ENCODE measurements at places on chromosomes 7 and 10.

DNA sequence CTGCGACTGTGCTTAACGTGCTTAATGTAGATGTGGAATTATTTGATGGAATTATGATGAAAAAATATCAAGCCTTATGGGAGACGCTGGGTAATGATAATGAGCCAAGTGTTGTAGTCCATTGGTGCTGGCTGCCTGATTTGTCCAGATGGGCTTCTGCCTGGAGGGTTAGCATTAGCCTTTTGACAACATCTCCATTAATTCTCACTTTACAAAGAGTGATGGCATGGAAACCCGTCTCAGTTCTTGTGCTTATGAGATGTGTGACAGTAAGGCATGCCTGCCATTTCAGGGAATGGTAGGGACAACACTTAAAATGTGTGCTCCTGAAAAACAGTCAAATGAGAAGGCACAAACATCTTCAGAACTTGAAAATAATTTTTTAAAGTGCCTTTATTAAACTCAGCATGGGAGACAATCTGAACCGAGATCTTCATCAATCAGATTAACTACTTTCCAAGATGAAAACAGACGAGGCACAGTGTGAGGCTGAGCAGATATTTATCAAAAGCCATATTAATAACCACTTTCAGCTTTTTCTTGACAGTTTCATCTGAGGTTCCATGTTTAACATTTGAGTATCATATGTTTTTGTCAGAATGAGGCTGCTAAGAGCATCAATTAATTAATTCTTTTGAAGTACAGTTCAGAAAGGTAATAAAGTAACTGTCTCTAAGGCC lies 473.1 kb downstream of the NXPH1 start:
- DNase-seq: no peak

GRCh38 chr10:110460111-110460809 lies 37.4 kb upstream of the DUSP5 start:
- DNase-seq: no peak

- DNase-seq: no peak
Observed at GRCh38 chr7:54544149-54544526, 2.0 kb downstream of the VSTM2A start.

GRCh38 chr10:34413214-34413613 lies 401.9 kb downstream of the PARD3 start:
- DNase-seq: no peak

DNA sequence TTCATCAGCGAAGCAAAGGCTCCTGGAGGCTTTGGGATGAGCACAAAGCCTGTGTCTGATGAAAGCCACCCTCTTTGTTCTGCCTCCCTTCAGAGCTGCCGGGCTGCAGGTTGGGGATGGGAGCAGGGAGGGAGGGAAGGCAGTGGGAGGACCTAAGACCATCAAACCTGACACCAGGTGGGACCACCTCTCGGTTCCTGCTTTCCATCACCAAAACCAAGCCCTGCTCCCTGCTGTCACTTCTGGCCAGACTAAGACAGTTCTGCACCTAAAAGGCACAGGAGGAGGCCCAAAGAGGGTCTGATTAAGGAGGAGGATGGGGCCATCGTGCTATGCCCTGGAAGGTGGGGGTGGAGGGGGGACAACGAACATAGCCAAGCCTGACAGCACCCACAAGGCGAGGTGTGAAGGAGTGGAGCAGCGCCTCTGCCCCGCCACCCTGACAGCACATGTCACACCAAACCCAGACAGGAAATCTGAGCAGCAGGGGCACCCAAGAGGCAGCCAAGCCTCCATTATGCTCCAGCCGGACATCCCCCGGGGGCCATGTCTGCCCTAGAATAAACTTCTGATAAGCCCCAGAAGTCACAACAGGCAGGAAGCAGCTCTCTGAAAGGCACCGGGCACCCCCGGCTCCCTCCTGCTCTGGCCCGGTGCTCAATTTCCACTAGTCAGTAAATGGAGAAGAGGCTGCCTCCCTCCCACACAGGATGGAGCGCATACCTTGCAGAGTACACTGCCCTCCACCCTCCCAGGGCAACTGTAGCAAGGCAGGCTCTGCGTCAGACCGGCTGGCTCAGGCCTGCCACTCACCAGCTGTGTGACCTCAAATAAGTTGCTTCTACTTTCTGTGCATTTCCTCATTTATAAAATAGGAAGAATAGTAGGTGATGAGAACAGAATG lies 48.9 kb downstream of the DLG5 start:
- no peak for DNase-seq

- no peak for DNase-seq
Observed at GRCh38 chr10:132616996-132617736, 79.6 kb downstream of the INPP5A start.

DNA sequence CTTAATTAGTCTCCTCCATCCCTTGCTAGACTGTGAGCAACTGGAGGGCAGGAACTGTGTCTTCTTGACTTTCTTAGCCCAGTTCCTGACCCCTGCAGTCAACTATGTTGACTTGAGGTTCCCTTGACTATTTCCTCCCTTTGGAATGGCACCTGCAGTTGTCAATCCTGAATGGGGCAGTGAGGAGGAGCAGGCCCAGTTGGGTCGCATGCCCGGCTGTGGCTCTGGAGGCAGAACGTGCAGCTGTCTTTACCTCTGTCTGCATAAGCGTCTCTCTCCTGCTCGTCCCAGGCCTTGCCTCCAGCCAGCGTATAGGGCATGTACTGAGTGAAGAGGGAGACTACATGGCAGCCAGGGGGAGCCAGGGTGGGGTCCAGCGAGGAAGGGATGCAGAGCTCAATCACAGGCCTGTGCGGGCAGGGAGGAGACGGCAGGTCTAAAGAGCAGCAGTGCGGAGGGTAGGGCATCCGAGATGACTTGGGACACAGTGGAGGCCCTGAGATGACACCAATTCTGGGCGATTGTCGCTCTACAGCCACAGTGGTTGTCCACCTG lies 26.8 kb downstream of the PYROXD2 start:
- DNase-seq: no peak

- no peak for DNase-seq
Observed at GRCh38 chr10:31659665-31660064, 269.0 kb downstream of the ARHGAP12 start.

GRCh38 chr7:45028138-45028919 lies 28.3 kb downstream of the CCM2 start:
- no peak for DNase-seq

DNA sequence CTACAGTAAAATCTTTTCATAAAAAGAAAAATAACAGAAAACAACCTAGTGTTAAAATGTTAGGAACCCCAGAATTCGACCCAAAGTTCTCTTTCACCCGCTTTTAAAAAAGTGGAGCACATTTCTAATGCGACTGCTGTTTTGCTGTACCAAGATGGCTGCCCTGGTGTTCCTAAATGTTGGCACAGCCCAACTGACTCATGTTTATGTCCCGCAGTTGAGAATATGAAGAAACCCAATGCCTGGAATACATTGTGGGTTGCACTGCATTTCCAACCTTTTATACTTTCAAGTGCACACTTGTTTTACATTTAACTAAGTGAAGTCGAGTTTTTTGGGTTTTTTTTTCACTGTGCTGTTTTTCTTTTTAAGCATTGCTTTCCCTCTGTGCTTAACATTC lies 944 bp downstream of the STEAP1B start:
- DNase-seq: no peak

GRCh38 chr10:104875561-104875960 lies 234.5 kb downstream of the SORCS3 start:
- DNase-seq: no peak

DNA sequence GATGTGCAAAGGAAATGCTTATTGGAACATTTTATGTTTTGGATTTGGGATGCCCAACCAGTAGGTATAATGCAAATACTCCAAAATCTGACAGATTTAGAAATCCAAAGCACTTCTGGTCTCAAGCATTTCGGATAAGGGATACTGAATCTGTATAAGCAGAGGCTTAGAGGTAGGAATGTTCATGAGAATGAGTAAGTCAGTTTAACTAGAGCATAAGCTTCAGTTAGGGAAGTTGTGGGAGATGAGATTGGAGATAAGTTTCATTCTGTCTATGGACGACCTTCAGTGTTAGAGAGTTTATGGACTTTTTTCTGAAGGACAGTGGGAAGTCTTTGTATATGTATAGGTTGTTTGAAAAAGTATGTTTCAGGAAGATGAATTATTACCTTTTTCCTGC lies 10.4 kb downstream of the TAX1BP1 start:
- no peak for DNase-seq

- no peak for DNase-seq
Observed at GRCh38 chr7:4169455-4169854, 512.6 kb upstream of the FOXK1 start.

DNA sequence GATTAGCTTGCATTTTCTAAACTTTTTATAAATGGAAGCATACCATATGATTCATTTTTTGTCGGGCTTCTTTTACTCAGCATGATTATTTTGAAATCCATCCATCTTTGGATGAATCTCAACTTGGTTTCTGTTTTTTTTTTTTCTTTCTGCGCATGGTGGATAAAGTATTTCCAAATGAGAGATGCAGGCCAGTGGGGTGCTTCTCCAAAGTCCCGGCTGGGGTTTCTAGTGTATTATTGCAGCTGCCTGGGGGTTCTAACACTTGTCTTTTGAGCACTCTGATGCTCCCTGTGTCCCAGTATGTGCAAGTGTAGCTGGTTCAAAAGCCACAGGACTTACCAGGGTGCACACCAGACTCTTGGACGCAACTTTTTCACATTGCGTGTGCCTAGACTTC lies 70.9 kb upstream of the LOXL4 start:
- DNase-seq: no peak

GRCh38 chr7:2629746-2630681 lies 1.8 kb upstream of the TTYH3 start:
- DNase-seq: no peak

DNA sequence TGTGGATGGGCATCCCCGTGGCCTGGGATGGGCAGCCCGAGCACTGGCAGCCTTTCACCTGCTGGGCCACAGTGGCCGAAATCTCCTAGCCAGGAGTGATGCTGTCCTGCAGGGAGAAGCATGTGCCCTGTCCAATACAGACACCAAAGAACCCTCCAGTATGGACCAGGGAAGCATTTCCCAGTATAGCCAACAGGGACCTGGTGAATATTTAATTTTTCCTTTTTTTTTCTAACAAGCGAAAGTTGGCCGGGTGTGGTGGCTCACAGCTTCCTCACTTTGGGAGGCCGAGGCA lies 11.0 kb downstream of the IMPDH1 start:
- no peak for DNase-seq

GRCh38 chr7:105246256-105246655 lies 142.5 kb downstream of the SRPK2 start:
- DNase-seq: no peak
